ENCODE measurements at places on chromosomes 7 and 10. TPM values are rescaled to one million over a fixed set of nuclear protein-coding genes. Genes with fewer than 3 reads are reported as not detected.

DNA sequence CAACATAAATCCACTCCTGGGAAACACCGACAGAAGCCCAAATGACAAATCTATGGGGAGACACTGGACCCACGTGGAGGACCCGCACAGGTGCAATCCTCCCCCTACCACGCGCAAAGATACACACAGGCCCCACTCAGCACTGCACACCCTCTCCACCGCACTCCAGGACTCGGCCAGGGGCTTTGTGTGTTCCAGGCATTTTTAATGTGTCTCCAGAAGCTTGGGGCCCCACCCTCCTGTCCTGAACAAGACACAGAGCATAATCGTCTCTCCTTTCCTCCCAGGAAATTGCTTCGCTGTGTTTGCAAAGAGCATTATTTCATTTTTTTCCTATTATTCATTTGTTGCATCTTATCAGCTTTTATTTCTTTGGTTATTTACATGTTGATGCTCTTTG is 82.8 kb downstream of the GLI3 start:
- DNase-seq = no peak

- DNase-seq = no peak
These were observed 86.6 kb upstream of the PDK4 start for GRCh38 chr7:95682913-95683312.

DNA sequence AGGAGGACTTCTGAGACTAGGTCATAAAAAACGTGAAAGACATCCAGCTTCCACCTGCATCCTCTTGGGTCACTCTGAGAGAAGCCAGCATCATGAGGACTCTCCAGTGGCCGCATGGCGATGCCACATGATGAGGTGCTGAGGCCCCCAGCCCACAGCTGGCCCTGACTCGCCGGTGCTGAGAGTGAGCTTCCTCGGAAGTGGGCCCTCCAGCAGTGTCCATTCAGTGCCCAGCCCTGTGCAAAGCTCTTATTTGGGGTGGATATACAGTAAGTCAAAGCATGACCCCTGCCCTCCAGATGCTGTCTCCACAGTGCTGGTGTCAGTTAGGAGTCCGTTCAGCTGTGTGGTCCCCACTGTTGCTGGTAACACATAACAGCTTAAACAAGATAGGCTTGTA is 93.6 kb upstream of the CHST15 start:
- no peak for DNase-seq

DNA sequence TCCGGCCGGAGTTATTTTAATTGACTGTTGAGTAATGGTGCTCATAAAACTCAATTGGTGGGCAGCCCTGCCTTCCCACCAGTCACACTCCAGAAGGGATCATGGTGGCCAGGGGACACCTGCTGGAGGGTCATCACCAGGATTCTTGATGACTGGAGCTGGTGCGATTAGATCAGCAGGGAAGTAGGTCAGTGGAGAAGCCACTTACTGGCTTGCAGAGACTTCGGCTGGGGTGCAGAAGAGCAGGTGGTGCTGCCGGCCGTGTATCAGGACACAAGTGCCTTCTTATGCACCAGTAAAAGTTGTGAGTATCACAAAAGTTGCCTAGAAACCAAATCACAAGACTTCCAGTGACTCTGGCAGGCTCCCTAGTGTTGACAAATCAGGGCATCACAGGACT is 82.6 kb upstream of the CHCHD3 start:
- no peak for DNase-seq

- DNase-seq = no peak
These were observed 7.0 kb downstream of the DDX56 start for GRCh38 chr7:44566680-44567079.

GRCh38 chr7:102317231-102318059 is 30.8 kb downstream of the SH2B2 start:
- no peak for DNase-seq

DNA sequence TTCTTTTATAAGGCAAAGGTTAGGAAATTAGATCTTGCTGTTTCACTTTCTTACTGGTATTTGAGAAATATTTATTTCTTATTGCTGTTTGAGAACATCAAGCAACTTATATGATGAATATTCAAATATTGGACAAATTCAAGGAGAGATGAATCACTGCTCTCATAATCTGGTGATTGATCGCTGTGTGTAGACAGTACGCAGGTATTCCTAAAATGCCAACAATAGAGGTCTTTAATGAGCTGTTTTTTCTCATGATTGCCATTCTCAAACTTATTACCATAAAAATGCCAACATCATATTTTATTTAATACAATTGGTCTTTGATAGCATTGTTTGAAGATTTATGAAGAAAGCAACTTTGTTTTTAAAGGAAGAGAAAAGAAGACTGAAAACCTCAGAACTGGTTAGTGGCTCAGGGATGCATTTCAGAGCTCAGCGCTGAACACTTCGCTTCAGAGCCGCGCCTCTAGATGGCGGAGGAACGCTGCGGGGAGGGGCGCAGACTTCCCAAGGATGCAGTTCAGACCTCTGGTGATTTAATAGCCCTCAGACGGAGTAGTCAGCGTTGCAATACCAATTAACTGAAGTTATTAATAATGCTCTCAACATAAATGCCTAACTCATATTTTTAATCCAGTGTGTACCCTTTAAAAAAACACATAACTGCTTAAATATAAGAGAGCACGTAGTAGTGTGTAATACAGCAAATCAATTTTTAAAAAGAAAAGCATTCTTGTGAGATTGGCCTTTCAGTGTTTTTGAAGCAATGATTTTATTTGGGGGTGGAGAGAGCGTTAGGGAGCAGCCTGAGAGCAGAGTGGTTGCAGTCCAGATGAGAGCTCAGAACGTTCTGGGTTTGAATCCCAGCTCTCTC is 38.5 kb upstream of the STEAP4 start:
- peak; percentile 83 for DNase-seq

DNA sequence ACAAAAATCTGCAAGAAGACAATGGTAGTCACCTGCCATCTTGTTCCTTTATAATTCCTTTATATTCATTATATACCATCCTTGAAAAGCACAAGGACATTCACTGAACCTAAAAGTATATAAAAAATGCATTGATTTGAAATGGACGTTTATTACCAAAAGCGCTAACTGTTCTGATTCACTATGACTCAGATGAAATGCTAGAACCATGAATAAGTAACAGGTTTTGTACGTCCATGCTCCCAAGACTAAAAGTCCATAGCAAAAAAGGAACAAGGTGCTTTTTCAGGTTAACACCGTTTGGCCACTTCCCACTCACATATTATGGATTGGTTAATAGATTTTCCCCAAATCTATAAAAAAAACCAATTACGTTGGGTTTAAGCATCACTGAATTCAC is 109.4 kb downstream of the PPP1R17 start:
- DNase-seq = no peak

- DNase-seq = peak; percentile 62
These were observed 72.1 kb upstream of the LYZL2 start for GRCh38 chr10:30701451-30702173.

GRCh38 chr7:70093205-70093904 is 495.1 kb downstream of the AUTS2 start:
- no peak for DNase-seq

DNA sequence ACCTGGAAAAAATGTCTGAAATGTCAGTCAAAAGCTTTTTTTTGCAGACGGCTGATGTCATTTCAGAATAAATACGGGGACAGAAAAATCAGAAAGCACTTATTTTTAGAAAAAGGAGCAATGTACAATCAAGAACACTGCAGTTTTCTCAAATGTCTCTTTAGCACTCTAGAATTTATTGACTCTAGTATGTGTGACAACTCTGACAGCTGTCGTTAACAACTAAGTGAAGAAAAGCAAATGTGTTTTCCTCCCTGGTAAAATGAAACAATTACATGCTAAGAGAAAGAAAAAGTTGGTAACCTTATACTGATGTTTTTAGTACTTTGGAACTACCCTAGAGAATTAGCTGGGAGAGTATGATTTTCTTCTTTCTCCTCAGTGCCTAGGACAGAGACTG is 497.4 kb downstream of the GRM8 start:
- no peak for DNase-seq

- DNase-seq = peak; percentile 52
These were observed 23.6 kb downstream of the BEND7 start for GRCh38 chr10:13505052-13505680.

- DNase-seq = no peak
These were observed 34.6 kb downstream of the ZEB1 start for GRCh38 chr10:31353574-31353973.

GRCh38 chr10:13627459-13628310 is 40.9 kb downstream of the PRPF18 start:
- DNase-seq = no peak

- DNase-seq = no peak
These were observed 133.8 kb upstream of the PLXNA4 start for GRCh38 chr7:132709971-132710567.

DNA sequence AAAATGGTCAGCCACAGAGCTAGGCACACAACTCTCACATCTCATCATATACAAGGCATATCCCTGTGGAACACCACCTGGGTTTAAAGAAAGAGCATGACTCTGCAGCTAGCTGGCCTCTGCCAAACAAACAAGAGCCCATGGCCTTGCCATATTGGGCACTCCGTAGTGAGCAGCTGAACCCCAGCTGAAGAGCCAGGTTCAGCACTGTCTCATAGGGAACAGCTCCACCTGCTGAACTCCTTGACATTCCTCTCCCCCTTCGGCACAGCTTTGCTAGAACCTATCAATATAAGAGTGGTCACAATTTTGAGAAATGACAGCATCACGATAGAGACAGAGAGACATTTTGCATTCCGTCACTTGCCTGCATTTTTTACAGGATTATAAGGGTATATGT is 20.0 kb downstream of the SORCS1 start:
- no peak for DNase-seq

RARRES2 gene
- polyA plus RNA-seq = 475 TPM

FAM237B gene
- polyA plus RNA-seq = not detected

C10orf53 gene
- polyA plus RNA-seq = not detected
